ENCODE measurements at places on chromosomes 6 and 20.

DNA sequence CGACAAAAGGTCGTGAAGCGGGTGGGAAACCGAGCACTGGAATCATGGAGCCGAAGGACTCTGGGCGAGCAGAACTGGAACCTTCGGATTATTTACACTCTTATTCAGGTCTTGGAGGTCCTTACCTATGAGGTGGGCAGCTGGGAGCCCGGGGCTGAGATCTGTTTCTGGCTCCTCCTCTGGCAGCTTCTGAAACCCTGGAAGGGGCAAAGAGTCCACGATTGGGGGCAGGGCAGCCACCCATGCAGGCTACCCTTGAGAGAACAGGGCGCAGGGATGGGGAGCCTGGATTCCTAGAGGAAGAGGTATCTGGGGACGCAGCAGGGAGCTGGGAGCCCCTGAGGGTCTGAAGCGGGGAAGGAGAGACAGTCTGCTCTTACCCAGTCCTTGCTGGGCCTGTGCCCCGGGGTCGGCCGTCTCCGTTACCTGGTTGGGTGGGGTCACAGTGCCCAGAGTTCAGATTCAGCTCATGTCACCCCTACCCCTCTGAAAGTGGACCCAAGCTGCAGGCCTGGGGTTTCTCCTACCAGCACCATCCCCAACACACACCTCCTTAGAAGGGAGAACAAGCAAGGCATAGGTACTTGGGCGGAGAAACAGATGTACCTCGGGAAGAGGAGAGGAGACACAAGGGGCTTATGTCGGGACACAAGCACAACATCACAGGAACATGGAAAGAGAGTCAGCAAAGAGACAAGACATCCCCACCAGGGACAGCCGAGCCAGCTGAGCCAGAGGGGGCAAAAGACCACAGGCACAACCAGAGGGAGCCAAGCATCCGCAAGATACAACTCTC, 592 bp downstream of the LTB start:
- DNase-seq = no peak

DNA sequence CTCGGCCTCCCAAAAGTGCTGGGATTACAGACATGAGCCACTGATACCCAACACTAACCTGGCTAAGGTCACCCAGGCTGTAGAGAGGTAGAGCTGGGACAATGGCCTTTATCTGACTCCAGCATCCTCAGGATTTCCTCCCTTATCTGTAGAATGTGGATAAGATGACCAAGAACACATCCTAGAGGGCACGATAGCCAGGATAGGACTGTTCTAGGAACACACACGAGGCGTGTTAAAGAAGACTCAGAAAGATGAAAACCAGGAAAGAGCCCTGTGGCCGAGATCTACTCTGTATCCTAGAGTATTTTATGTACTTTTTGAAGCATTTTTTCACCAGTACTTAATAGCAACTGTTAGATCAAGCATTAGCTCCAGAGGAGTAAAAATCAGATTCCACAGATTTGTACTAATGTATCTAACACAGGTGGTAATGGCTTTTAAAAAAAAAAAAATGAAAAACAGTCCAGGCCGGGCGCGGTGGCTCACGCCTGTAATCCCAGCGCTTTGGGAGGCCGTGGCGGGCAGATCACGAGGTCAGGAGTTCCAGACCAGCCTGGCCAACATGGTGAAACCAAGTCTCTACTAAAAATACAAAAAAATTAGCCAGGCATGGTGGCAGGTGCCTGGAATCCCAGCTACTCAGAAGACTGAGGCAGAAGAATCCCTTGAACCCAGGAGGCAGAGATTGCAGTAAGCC, 17.3 kb downstream of the PPP1R10 start:
- DNase-seq = no peak

DNA sequence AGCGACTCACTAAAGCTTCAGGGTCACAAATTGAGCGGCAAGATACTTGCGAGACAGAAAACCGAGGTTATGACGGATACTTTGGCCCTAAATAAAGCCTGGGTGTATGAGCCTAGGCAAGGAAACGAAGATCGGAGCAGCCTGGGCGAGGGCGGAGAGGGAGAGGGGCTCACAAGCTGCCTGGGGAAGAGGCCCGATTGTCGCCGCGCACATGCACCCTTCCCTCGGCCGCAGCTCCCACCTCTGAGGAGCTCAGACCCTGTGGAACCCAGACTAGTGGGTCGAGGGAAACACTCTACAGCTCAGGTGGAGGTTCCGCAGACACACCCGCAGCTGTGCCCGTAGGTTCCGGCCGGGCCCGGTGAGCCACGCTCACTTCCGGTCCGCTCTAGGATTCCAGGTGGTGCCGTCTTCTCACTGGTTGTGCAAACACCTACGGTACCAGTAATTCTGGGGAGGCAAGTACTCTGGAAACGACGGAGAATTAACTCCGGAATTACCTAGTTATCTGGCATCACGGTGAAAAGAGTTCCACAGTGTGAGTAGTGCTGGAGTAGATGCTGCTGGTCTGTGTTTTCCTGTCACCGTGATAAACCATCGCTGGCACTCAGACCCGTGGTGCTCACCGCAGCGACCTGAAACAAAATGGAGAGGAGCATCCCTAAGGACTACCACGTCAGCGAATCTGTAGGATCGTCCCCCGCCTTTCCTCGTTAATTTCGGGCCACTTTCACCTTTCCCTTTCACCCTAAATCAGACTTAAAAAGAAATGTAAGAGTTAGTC, 61.5 kb downstream of the GPX5 start:
- peak; percentile 66 for DNase-seq

DNA sequence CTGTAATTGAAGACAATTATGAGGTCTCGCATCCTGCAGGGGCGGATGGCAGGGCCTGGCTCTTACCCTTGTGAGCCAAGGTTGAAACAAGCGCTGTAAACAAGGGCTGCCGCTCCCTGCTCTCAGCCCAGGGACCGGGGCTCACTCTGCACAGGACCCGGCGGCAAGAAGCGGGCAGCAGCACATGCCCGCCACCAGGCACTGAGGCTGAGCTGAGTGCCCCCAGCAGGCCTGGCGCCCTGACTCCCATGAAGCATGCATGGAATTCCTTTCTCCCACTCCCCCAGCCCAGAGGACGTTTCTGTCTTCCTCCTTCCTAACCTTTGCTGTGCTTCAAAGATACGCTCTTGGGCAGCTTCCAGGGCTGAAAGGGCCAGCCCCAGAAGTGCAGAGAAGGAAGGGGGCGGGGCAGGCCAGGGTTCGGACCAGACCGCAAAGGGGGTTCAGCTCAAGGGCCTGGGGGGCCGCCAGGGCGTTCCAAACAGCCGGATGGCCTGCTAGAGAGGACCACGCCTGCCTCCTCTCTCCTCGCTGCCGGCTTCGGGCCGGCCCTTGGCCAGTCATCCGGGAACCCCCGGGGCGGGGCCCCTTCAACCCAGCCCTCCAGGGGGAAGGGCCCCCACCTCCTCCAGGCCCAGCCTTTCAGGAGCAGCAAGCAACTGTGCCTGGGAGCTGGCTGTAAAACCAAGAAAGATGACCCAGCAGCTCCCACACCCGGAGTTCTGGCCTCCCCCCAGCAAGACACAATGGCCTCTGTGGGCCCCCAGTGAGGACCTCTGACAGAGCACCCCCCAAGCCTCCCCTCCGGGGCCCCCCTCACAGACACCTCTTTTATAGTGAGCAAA, 109.9 kb downstream of the NOL4L start:
- DNase-seq = no peak

DNA sequence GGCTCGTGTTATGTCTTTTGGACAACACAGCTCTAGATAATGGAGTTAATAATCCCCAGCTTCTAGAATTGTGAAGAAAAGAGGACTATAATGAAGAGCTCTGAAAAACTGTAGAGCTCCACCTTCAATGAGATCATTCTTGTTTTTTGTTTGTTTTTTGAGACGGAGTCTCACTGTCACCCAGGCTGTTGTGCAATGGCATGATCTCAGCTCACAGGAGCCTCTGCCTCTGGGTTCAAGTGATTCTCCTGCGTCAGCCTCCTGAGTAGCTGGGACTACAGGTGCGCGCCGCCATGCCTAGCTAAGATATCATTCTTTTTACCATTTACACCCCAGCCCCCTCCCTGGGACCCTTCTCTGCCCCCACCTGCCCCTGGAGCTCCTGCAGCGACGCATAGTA, 36.6 kb downstream of the ERGIC3 start:
- DNase-seq = no peak

GRCh38 chr6:24497254-24497970, 2.6 kb downstream of the ALDH5A1 start:
- no peak for DNase-seq

- no peak for DNase-seq
Measured at GRCh38 chr20:58675146-58675584, 17.4 kb upstream of the NPEPL1 start.

DNA sequence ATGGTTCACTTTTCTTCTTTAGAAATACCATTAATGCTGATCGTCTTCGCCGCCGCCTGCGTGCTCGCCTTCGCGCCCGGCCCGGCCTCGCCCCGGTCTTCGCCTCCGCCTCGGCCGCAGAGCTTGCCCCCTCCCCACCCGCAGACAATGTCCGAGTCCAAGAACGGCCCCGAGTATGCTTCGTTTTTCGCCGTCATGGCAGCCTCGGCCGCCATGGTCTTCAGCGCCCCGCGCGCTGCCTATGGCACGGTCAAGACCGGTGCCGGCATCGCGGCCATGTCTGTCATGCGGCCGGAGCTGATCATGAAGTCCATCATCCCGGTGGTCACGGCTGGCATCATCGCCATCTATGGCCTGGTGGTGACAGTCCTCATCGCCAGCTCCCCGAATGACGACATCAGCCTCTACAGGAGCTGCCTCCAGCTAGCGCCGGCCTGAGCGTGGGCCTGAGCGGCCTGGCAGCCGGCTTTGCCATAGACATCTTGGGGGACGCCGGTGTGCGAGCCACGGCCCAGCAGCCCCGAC, 4.8 kb upstream of the PRPH2 start:
- peak; percentile 23 for DNase-seq

DNA sequence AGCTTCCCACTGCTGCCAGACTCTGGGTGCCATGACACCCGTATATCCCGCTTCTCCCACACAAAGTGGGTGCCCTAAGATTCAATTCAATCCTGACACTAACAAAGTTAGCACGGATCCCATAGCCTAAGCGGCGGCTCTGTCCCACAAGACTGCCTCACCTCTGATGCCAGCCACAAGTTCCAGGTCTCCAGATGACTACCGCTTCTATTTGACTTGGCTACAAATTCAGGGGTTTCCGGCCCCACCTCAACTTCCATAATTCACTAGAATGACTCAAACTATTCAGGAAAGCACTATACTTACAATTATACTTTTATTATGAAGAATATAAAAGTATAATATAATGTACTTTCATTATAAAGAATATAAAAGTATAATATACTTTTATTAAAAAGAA, 24.8 kb upstream of the SLC22A23 start:
- DNase-seq = no peak

- DNase-seq = no peak
Measured at GRCh38 chr6:81722506-81723223, 29.8 kb downstream of the TENT5A start.
